ENCODE measurements at places on chromosomes 5 and 9. TPM values are rescaled to one million over a fixed set of nuclear protein-coding genes. Genes with fewer than 3 reads are reported as not detected.

Gene HRH2
- total RNA-seq = 2.0 TPM

Gene GFRA3
- not detected for total RNA-seq

Gene SH3GL2
- total RNA-seq = not detected

Gene JAKMIP2
- under 0.01 TPM for total RNA-seq

Gene CNTNAP3B
- total RNA-seq = 46.7 TPM

Gene OTULINL
- total RNA-seq = 7.2 TPM

Gene SYK
- total RNA-seq = 37.8 TPM

Gene CDKN2B
- 7.3 TPM for total RNA-seq

Gene CTXN3
- not detected for total RNA-seq

DNA sequence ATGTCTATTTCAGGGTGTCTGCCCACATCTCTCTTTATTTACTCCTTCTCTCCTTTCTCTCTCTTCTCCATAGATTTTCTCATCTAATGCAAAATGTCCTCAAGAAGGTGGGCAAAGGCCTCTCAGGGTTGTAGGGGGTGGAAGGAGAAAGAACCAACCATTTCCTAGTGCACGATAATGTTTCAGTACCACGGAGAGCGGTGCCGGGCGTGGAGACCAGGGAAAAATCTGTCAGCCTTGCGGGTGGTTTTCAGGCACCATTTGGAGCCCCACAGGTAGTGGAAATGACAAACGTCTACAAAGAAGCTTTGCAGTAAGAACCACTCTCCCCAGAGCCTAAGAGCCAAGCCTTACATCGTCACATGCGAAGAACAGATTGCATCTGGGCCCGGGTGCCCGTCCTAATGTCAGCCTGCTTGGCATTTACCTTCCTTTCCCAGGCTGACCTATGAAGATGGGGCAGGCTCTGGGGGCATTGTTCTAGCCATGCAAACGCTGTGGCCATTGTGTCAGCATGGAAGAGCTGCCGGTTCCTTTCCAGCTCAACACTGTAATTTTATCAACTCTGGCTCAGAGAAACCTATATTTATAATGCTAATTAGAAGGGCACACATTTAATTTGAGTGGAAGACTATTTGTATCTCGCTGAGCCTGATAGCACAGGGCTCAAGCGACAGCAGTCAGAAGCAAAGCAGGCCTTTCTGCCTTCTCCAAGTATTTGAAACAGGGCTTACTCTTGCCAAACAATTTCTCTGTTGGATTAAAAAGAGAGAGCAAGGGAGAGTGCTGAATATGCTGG lies 430.1 kb upstream of the WWC1 start:
- H3K27ac ChIP-seq = no peak overlapping the region
- H3K36me3 ChIP-seq = no peaks in the 10 kb centered on the region
- H3K27me3 ChIP-seq = no peaks in the 10 kb centered on the region
- no peaks in the 10 kb centered on the region for H3K4me1 ChIP-seq
- no peak for DNase-seq

GRCh38 chr5:122408592-122409224 lies 96.7 kb downstream of the SNCAIP start:
- no peaks in the 10 kb centered on the region for H3K36me3 ChIP-seq
- no peak overlapping the region for H3K4me3 ChIP-seq
- no peaks in the 10 kb centered on the region for H3K27me3 ChIP-seq
- DNase-seq = no peak
- H3K4me1 ChIP-seq = no peaks in the 10 kb centered on the region
- no peak overlapping the region for H3K27ac ChIP-seq

DNA sequence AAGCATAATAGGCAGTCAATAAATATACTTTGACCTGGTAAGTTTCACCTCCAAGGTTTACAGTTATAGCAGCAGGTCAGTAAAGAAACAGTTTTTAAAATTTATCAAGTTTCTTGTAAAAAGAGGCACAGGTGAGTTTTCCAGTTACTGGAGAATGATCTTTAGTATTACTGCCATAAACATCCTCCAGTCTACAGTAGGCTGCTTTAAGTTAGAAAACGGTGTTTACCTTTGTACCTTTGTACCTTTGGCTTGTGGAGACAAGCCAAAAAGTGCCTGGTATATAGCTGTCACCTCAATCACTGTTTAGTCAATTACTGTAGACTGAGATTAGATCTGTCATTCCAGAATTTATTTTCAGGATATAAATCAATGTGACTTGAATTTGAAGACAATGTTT lies 42.7 kb upstream of the SRFBP1 start:
- no peaks in the 10 kb centered on the region for H3K4me1 ChIP-seq
- DNase-seq = no peak
- H3K4me3 ChIP-seq = no peak overlapping the region
- no peaks in the 10 kb centered on the region for H3K36me3 ChIP-seq

DNA sequence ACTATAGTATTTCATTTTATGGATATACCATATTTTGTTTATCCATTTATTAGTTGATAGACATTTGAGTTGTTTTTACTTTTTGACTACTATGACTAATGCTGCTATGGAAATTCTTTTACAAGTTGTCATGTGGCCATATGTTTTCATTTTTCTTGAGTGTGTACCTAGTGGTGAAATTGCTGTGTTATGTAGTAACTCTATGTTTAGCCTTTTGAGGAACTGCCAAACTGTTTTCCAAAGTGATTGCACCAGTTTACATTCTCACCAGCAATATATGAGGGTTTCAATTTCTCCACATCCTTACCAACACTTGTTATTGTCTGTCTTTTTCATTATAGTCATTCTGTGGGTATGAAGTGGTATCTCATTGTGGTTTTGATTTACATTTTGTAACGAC lies 75.4 kb downstream of the GRIA1 start:
- H3K4me3 ChIP-seq = no peak overlapping the region
- DNase-seq = no peak
- H3K27ac ChIP-seq = no peak overlapping the region
- no peaks in the 10 kb centered on the region for H3K27me3 ChIP-seq
- H3K4me1 ChIP-seq = no peaks in the 10 kb centered on the region

DNA sequence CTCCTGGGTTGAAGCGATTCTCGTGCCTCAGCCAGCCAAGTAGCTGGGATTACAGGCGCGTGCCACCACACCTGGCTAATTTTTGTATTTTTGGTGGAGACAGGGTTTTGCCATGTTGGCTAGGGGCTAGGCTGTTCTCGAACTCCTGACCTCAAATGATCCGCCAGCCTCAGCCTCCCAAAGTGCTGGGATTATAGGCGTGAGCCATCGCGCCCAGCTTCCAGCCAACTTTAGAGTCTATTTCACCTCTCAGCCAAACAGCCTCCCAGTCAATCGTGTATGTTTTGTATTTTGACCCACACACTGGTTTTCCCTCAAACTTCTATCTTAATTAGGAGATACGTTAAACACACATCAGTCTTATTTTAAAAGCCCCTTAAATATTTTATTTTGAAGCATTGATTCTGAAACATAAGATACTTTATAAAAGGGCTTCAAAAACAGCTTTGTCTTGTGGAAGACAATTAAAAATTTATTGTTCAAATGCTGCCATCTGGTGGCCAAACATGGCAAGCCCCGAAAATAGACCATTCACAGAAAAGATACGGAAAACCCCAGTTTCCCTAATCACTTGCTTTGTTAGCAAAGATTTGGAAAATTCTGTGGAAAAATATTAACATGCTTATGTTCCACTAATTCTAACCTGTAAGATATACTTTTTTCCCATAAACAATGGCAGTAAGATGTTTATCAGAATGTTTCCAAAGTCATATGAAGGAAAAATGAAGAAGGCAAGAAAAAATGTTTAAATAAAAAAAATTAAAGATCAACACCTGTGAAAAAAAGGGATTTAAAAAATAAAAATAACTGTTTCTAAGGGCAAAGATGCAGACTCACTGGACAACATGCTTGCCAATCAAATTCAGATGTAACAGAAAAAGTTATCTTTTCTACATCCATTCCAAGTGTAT lies 33.1 kb downstream of the APTX start:
- no peaks in the 10 kb centered on the region for H3K4me1 ChIP-seq
- H3K4me3 ChIP-seq = no peak overlapping the region
- no peaks in the 10 kb centered on the region for H3K36me3 ChIP-seq

DNA sequence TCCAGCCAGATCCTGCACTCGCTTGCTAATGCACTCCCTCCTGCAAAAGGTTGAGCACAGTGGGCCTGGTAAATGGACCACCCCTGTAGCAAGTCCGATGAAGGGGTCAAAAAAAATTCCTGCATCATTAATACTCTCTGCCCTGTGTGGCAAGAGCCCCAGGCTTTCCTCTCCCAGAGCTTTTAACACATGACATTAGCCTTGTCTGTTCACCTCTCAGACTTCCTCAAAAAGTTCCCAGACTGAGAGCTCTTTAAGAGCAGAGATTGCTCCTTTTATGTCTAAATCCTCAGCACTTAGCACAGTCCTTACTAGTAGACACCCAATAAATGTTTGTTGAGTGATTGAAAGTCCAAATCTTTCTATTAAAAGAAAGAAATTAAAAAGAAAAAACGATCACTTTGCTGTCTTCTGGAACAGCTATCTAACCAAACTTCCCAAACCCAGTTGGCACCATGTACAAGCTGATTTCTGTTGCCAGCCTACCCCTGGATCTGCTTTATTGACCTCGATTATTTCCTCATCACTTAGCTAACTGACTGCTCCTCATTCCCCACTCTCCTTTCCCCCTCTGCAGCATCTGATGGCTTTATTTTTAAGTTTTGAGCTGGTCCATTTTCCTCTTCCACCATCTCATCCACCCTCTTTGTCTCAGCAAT lies 209.8 kb downstream of the ENC1 start:
- H3K27ac ChIP-seq = no peak overlapping the region
- no peak overlapping the region for H3K4me3 ChIP-seq
- no peaks in the 10 kb centered on the region for H3K36me3 ChIP-seq
- no peaks in the 10 kb centered on the region for H3K4me1 ChIP-seq

GRCh38 chr9:113644321-113644720 lies 180.8 kb downstream of the RGS3 start:
- H3K36me3 ChIP-seq = no peaks in the 10 kb centered on the region
- no peak overlapping the region for H3K4me3 ChIP-seq
- no peak for DNase-seq
- no peaks in the 10 kb centered on the region for H3K4me1 ChIP-seq
- no peaks in the 10 kb centered on the region for H3K27me3 ChIP-seq

DNA sequence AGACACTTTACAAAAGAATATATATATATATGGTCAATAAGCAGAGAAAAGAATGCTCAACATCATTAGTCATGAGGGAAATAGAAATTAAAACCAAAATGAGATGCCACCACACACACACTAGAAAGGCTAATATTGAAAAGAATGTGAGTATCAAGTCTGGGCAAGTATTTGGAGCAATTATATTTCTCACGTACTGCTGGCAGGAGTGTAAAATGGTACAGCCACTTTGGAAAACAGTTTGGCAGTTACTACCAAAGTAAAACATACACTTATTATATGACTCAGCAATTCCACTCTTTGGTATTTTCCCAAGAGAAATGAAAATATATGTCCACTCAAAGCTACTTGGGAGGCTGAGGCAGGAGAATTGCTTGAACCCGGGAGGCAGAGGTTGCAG lies 29.8 kb downstream of the NEUROG1 start:
- no peaks in the 10 kb centered on the region for H3K36me3 ChIP-seq
- H3K4me1 ChIP-seq = no peaks in the 10 kb centered on the region
- no peak overlapping the region for H3K27ac ChIP-seq
- H3K27me3 ChIP-seq = no peaks in the 10 kb centered on the region

DNA sequence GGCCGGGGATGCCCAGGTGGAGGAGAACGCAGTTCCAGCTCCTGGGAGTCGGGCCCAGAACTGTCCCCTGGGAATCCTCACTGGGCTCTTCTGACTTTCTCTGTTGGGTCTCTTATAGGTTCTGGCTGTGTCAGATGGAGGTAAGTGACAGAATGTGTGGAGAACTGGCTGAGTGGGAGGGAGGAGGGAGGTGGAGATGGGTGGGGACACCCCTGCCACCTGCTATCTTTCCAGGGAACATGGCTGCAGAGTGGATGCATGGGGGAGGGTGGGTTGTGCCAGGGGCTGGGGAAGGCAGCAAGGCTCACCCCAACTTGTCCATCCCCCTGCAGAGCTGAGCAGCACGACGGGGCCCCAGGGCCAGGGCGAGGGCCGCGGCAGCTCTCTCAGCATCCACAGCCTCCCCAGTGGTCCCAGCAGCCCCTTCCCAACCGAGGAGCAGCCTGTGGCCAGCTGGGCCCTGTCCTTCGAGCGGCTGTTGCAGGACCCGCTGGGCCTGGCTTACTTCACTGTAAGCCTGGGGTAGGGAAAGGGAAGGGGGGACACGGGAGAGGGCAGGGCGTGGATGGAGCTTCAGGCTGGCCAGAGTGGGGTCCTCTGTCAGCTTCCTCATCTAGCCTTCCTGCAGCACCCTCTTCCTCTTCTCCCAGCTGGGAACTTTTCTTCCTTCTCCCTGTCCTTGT lies 8.3 kb downstream of the RGS14 start:
- DNase-seq = no peak
- peaks cover 5% of the 10 kb centered on the region for H3K4me1 ChIP-seq
- no peaks in the 10 kb centered on the region for H3K36me3 ChIP-seq

GRCh38 chr5:6730407-6730806 lies 17.2 kb downstream of the TENT4A start:
- DNase-seq = no peak
- no peaks in the 10 kb centered on the region for H3K27me3 ChIP-seq
- H3K36me3 ChIP-seq = no peaks in the 10 kb centered on the region
- no peak overlapping the region for H3K27ac ChIP-seq
- peaks cover 3% of the 10 kb centered on the region for H3K4me1 ChIP-seq

- H3K4me1 ChIP-seq = no peaks in the 10 kb centered on the region
- no peaks in the 10 kb centered on the region for H3K36me3 ChIP-seq
- H3K27me3 ChIP-seq = no peaks in the 10 kb centered on the region
- DNase-seq = no peak
These were observed 52.4 kb downstream of the RFX3 start for GRCh38 chr9:3473405-3473804.

GRCh38 chr5:39447968-39448367 lies 23.2 kb upstream of the DAB2 start:
- no peak overlapping the region for H3K27ac ChIP-seq
- DNase-seq = no peak
- no peak overlapping the region for H3K4me3 ChIP-seq
- no peaks in the 10 kb centered on the region for H3K36me3 ChIP-seq
- H3K27me3 ChIP-seq = no peaks in the 10 kb centered on the region

- H3K27ac ChIP-seq = no peak overlapping the region
- H3K27me3 ChIP-seq = peaks cover 5% of the 10 kb centered on the region
- H3K4me1 ChIP-seq = no peaks in the 10 kb centered on the region
- no peak for DNase-seq
These were observed 147.5 kb upstream of the ERCC6L2 start for GRCh38 chr9:95727947-95728520.

DNA sequence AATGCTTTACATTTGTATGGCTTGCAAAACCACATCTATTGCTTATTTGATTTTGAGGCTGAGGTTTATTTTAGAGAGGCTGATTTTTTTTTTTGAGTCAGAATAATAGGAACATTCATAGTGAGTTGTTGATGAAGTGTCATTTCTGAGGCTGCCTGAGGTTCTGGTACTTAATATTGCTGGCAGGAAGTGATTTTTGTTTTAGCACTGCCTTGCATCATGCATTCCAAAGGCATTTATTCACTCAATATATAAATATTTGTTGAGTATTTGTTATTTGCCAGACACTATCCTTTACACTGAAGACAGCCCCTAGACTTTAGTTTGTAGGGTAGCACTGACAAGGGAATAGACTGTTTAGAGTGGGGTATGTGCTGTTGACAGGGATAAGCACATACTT lies 2.7 kb downstream of the RNF20 start:
- peaks cover 2% of the 10 kb centered on the region for H3K36me3 ChIP-seq
- peaks cover 2% of the 10 kb centered on the region for H3K4me1 ChIP-seq
- no peak overlapping the region for H3K27ac ChIP-seq
